GM19239 (cell line): ENCODE measurements at places on chromosomes 6 and 20.

DNA sequence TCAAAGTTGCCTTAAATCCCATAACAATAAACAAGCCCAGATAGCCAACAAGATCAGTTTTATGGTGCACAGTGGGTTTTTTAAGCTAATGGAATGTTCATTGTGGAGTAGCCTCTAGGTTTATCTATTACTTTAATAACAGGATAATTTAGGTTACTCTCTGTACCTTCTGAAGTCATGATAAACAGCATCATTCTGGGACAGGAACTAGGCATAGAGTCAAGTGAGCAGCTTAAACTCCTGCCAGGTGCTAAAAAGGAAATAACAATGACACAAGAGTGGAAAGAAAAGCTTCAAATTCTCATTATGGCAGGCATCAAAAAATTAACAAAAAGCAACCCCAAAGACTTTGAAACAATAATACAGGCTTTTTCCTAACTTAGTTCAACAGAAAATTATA is 228.8 kb downstream of the HACE1 start:
- no peak for DNase-seq

DNA sequence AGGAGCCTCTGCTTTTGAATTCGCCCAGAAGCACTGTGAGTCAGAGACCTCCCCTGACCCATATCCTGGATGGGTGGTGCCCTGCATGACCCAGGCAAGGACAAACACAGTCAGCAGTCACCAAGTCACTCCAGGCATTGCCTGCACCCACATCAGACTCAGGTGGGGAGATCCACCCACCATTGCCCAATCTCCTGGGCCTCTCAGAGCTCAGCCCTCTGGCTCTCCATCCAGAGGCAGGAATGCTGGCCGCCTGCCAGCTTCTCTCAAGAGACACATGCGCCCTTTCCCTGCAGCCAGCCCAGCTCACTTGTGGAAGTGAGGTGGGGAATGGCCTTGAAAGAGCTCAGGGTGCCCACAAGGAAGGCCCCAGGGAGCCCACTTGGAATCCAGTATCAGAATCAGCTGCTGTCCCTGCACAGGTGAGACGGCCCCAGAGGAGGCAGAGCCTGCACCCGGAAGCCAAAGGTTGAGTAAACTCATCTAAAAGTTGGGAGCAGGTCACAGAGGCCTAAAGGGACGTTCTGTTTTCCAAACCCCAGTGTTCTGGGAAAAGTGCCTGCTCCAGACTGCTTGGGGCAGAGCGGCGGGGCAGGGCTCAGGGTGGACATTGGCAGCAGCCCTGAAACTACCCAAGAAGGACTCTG is 129.8 kb downstream of the PREX1 start:
- DNase-seq: no peak

GRCh38 chr6:151060766-151061531 is 178.8 kb upstream of the AKAP12 start:
- no peak for DNase-seq

- DNase-seq: no peak
These were observed 14.8 kb upstream of the NAA20 start for GRCh38 chr20:20002101-20002998.

GRCh38 chr6:66538551-66539135 is 831.6 kb upstream of the EYS start:
- DNase-seq: no peak

DNA sequence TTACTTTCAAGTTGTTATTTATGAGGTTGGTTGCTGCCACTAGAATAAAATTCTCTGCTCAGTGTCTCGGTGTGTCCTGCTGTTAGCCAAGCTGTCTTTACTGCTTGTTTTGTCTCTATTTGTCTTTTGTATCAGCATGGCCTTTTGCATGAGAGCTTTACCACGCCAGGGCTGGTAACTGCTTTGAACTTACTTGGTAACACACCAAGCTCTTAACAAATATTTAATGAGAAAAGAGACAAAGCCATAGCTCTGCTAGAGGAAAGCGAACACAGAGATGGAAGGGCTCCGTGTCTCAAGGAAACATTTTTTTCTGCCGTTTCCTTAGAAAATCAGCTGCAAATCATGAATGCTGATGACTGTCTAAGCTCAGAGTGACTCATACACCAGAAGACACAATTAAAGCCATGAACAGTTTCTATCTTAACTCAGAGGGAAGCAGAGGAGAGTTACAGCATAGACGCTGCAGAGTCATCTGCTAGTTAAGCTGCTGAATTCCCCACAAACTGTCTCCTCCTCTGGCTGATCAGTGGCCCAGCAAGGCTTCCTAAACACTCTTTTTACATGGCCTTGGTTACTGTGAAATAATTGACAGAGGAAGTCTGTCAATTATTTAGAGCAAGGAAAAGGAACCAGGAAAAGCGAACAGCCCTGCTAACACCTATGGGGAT is 44.8 kb downstream of the AGPAT4 start:
- DNase-seq: no peak

DNA sequence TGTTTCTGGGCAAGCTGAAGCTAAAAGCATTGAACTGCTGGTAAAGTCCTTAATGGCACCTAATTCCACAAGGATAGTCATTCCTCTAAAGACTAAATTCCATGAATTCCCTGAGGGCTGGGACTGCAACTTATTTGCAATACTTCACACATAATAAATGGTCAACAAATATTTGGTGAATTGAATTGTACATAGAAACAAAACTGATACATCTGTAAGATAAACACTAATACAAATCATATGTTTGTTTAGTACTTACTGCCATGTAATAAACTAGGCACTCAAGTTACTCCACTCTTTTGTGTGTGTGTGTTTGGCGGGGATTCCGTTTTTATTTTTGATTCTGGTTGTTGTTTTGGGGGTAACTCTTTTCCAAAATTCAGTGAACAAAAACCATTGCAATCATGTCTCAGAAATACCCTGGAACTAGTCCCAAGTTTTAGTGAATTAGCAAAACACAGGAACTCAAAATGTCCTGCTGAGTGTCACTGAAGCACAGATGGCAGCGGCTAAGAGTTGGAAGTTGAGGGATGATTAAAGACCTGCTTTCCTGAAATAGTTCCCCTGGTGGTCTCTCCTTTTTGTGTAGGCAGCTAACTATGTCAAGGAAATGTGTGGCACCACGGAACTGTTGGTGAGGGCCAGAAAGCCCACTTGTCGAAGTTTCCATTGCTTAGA is 74.8 kb upstream of the SNRPB2 start:
- DNase-seq: no peak

DNA sequence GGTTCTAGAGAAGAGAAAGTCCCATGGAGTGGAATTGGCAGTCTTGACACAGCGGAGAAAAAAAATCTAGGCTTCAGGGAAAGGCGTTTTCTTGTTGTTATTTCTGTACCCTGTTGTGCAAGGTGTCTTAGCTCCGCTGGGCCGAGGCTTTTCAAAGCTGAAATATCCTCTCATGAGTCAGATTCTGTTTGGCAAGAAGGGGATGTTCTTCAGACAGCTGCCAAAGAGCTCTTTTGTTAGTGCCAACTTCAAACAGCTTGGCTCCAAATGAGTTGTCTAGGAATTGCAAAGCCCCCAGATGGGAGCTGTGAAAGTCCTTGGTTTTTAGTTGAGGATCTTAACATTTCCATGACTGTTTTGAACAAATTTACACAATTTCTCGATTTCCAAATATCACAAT is 45.6 kb downstream of the LRRN4 start:
- no peak for DNase-seq

GRCh38 chr20:47551222-47551621 is 49.5 kb downstream of the NCOA3 start:
- DNase-seq: no peak

DNA sequence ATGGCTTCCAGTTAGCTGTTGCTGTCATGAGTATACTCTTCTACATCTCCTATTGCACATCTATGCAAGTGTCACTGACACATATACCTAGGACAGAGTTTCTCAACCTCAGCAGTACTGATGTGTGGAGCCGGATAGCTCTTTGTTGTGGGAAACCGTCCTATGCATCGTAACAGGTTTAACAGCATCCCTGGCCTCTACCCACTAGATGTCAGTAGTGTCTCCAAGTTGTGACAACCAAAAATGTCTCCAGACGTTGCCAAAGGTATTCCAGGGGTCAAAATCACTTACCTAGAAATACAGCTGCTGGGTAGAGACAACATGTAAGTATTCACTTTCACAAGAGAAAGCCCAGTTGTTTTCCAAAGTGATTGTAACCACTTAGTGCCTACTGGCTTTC is 637.6 kb downstream of the RNF144B start:
- no peak for DNase-seq

- DNase-seq: peak; percentile 7
These were observed 94.7 kb downstream of the CLIC5 start for GRCh38 chr6:45920819-45921511.

DNA sequence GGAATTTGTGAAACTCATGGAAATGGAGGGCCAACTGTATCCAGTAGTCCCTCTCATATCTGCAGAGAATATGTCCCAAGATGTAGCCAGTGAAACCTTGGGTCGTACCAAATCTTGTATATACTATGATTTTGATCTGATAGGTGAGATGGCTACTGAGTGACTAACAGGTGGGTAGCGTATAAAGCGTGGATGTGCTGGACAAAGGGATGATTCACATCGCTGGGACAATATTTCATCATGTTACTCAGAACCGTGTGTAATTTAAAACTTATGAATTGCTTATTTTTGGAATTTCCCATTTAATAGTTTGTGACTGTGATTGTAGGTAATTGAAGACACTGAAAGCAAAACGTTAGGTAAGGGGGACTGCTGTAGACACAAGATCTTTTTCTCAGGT is 144.1 kb downstream of the SMAP1 start:
- DNase-seq: no peak

DNA sequence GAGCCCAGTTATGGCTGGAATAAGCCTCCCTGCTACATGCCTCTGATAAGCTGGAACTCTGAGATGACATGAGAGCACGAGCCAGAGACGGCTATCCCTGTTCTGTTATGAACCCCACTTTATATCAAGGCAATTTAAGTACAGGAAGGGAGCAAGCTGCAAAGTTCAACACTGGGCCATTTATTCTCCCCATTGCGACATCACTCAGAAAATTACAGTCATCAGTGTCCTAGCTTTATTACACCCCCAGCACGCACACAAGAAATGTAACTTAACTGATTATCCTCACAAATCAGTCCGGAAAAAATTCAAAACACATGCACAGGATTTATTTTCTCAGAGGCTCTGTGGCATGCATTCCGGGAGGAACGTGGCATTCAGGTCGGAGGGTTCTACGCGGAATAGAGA is 125.3 kb upstream of the SLC2A12 start:
- DNase-seq: no peak

DNA sequence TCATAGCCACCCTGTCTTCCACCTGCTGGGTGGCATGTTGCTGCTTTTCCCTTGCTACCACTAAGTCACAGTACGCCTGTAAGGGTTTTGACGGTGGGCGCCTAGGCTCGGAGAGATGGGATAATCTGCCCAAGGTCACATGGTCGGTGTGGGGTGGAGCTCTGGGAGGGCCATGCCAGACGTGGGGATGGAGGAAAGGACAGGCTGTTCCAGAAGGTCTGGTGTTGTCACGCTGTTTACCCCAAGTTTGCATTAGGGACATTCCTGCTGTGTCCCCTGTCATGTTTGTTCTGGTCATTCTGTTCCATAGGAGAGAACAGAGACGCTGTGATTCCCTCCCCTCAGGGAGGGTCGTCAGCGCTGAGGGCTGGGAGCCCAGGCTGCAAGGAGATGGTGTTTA is 16.1 kb downstream of the IP6K3 start:
- DNase-seq: no peak

- no peak for DNase-seq
These were observed 179.7 kb downstream of the HIVEP2 start for GRCh38 chr6:142765306-142765705.

GRCh38 chr6:34425132-34425497 is 754 bp downstream of the RPS10 start:
- DNase-seq: no peak

- no peak for DNase-seq
These were observed 254.6 kb downstream of the ANKRD60 start for GRCh38 chr20:57973886-57974285.

DNA sequence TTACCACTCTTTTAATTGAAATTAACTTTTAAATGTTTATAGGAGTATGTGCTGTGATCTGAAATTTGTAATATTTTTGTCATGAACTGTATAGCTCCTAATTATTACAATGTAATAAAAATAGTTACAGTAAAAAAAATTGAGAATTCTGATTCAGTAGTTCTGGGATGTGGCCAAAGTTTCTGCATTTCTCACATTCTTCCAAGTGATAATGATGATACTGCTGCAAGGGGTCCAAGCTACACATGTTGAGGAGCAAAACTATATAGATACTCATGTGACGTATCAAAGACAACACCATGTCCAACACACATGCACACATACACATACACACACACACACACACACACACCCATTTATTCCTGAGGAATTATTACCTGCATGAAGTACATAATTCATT is 71.0 kb upstream of the FAM83B start:
- no peak for DNase-seq

GRCh38 chr20:17557675-17558006 is 12.2 kb upstream of the DSTN start:
- DNase-seq: no peak

DNA sequence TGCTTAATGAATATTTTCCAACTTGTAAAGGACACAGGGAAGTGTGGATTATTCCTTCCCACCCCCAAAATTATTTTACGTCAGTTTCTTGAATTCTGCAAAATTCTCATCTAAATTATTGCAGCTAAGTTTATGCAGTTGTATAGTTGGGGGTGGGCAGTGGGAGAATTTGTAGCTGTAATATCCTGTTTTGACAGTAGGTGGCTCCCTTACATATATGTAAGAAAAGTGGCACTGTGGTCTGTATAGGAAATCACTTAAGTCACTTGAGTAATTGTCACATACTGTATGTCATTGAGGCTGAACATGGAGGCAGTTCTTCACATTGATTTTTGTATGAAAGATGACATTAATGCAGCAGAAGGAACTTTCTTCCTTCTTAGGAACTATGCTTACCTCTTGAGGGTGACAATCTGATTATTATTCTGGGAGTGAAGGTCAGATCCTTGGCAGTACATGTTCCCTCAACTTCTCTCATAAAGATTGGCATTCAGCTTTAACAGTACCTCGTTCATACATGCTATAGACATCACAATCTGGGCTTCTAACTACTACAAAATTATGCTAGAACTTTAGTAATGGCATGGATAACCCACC is 14.6 kb upstream of the CFAP206 start:
- DNase-seq: no peak

GRCh38 chr6:110277100-110277665 is 81.0 kb downstream of the METTL24 start:
- DNase-seq: no peak
